ENCODE measurements at places on chromosomes 5 and 9.

- no peaks in the 10 kb centered on the region for H3K27me3 ChIP-seq
- peaks cover 4% of the 10 kb centered on the region for H3K36me3 ChIP-seq
- H3K4me3 ChIP-seq = no peak overlapping the region
- no peak for DNase-seq
- no peaks in the 10 kb centered on the region for H3K4me1 ChIP-seq
These were observed 33.7 kb downstream of the SLC31A2 start for GRCh38 chr9:113184539-113184938.

GRCh38 chr9:95667789-95668188, 151.0 kb upstream of the PTCH1 start:
- no peaks in the 10 kb centered on the region for H3K36me3 ChIP-seq
- no peaks in the 10 kb centered on the region for H3K27me3 ChIP-seq
- H3K4me3 ChIP-seq = no peak overlapping the region
- H3K4me1 ChIP-seq = peaks cover 3% of the 10 kb centered on the region
- H3K27ac ChIP-seq = no peak overlapping the region

- H3K36me3 ChIP-seq = no peaks in the 10 kb centered on the region
- no peak overlapping the region for H3K4me3 ChIP-seq
- H3K4me1 ChIP-seq = no peaks in the 10 kb centered on the region
- H3K27me3 ChIP-seq = no peaks in the 10 kb centered on the region
These were observed 548.6 kb downstream of the KIF4B start for GRCh38 chr5:155562158-155562557.

DNA sequence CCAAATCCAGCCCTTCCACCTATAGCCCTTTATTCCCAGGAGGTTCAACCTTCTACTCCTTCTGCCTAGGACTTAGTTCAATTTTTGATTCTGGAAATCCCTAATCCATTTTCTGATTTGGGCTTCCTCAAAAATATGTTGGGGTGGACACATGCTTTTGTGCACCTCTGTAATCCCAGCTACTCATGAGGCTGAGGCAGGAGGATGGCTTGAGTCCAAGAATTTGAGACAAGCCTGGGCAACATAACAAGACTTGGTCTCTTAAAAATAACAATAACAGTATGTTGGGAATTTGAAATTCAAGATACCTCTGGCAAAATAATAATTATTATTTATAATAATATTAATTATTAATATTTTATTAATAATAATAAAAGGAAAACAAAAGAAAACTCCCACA, 188.7 kb upstream of the TLE4 start:
- peaks cover 5% of the 10 kb centered on the region for H3K4me1 ChIP-seq
- H3K36me3 ChIP-seq = no peaks in the 10 kb centered on the region
- DNase-seq = no peak

GRCh38 chr9:69829484-69829883, 8.9 kb downstream of the CFAP95 start:
- peaks cover 1% of the 10 kb centered on the region for H3K4me1 ChIP-seq
- no peaks in the 10 kb centered on the region for H3K36me3 ChIP-seq

GRCh38 chr5:83244516-83244915, 167.2 kb downstream of the XRCC4 start:
- no peaks in the 10 kb centered on the region for H3K36me3 ChIP-seq
- no peak overlapping the region for H3K27ac ChIP-seq
- H3K27me3 ChIP-seq = no peaks in the 10 kb centered on the region
- H3K4me1 ChIP-seq = no peaks in the 10 kb centered on the region
- DNase-seq = no peak
- no peak overlapping the region for H3K4me3 ChIP-seq

GRCh38 chr5:112634166-112634565, 103.5 kb upstream of the APC start:
- H3K27ac ChIP-seq = no peak overlapping the region
- H3K36me3 ChIP-seq = no peaks in the 10 kb centered on the region
- no peaks in the 10 kb centered on the region for H3K27me3 ChIP-seq
- peaks cover 2% of the 10 kb centered on the region for H3K4me1 ChIP-seq
- no peak overlapping the region for H3K4me3 ChIP-seq
- no peak for DNase-seq

DNA sequence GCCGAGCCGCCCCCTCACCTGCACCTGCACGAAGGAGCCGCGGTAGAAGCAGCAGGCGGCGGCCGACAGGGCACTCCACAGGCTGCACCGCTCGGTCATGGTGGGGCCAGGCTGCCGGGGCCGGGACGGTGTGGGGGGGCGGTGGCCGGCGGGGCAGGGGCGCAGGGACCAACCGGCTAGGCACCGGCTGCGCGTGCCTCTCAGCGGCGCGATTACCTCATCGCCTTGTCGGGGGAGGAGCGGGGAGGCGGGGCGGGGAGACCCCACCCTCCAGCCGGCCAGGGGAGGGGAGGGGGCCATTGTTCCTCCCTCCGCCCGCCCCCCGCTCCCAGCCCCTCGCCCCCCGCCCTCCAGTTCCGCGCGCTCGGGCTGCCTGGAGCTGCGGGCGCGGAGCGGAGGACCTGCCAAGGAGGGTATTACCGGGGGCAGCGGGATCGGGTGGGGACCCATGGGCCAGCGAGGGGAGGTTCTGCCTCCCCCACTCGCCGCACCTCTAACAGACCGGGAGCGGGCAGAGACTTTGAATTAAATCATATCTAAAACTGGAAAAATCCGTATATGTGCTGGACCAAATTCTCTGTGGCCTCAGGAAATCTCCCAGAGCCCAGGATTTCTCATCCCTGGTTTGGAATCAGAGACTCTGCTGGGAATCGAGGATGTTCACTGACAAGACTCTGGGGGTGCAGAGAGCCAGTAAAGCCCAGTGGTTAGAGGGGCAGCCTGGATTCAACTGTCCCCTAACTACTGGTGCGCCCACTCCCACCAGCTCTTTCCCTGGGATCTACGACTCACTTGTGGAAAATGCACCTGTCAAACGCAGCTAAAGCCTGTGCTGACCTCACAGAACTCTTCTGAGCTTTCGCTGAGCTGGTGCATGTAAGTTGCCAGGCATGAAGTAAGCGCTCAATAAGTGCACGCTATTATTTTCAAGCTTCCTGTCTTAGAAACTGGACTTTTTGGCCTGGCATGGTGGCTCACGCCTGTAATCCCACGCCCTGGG, 20.3 kb upstream of the TOR2A start:
- H3K4me3 ChIP-seq = no peak overlapping the region
- peak; percentile 68 for DNase-seq
- H3K4me1 ChIP-seq = no peaks in the 10 kb centered on the region
- H3K27ac ChIP-seq = no peak overlapping the region

GRCh38 chr9:128898845-128899565, 17.1 kb downstream of the LRRC8A start:
- H3K4me3 ChIP-seq = no peak overlapping the region
- no peak overlapping the region for H3K27ac ChIP-seq
- peaks cover 2% of the 10 kb centered on the region for H3K36me3 ChIP-seq
- no peaks in the 10 kb centered on the region for H3K4me1 ChIP-seq

DNA sequence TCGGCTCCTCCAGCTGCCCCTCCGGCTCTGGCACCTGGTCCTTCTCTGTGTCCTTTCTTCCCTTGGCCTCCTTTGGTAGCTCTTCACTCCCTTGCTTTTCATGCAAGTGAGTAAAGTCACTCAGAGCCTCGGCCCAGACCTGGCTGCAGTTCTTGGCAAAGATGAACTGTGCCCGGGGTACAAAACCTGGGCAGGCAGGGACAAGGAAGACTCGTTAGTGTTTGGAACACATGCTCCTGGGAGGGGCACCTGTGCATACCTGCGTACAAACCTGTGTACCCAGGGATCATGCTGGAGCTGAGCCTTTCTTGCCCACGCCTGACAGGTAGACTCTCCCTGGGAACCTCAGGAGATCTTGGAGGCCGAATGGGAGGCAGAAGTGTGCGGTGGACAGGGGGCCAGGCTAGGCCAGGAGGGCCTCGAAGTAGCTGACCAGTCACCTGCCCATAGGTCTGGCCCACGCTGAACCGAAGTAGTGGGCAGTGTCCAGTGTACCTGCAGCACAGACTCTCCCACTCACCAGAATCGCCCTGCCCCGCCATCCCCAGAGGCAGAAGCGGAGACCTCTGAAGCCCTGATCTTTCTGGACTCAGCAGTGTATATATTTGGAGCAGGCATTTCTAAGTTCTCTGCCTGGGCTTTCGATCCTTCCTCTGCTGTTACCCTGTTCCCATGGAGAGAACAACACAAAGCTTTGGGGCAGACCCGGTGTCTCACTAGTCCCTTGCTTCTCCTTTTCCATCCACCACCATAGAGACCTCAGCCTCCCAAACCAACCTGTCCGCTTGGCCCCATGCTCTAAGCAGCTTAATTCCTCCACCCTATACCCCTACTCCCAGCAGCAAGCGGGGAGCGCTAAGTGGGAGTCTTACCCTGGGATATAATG, 41.9 kb upstream of the TESK1 start:
- H3K36me3 ChIP-seq = peaks cover 2% of the 10 kb centered on the region
- no peak for DNase-seq
- no peak overlapping the region for H3K4me3 ChIP-seq
- no peaks in the 10 kb centered on the region for H3K27me3 ChIP-seq
- H3K4me1 ChIP-seq = no peaks in the 10 kb centered on the region
- H3K27ac ChIP-seq = no peak overlapping the region

DNA sequence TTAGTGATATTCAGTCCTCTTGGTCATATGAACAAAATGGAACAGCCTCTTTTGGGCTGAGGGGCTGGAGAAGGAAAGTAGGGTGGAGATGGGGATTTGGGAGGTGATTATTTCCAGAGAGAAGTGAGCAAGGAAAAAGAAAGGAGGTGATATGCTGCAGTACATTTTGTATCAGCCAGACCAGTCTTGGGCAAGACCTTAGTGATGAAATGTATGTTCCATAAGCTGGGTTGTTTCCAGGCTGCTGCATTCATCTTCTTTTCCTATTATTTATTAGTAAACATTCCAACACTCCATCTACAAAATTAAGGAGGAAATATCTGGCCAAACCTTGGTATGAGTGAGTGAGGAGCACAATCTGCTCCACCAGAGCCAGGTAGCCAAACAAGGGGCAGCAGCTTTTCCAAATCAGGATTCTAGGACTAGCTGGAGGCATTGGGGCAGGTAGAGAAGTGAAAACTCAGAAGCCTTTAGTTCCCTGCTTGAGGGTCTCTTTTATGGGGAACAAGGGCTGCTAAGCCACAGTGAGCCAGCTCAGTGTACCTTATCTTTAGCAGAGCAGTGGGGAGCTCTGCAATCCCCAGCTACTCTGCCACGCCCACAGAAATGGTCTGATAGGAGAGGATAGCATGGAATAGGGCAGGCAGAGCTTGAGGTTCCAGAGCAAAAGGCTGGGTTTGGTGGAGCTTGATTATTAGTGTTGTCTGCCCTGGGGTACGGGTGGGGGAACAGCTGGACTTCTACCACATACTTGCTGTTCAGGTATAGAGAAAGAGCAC, 19.5 kb downstream of the RAD1 start:
- no peaks in the 10 kb centered on the region for H3K36me3 ChIP-seq
- H3K4me3 ChIP-seq = no peak overlapping the region
- no peaks in the 10 kb centered on the region for H3K4me1 ChIP-seq
- H3K27me3 ChIP-seq = no peaks in the 10 kb centered on the region
- H3K27ac ChIP-seq = no peak overlapping the region

DNA sequence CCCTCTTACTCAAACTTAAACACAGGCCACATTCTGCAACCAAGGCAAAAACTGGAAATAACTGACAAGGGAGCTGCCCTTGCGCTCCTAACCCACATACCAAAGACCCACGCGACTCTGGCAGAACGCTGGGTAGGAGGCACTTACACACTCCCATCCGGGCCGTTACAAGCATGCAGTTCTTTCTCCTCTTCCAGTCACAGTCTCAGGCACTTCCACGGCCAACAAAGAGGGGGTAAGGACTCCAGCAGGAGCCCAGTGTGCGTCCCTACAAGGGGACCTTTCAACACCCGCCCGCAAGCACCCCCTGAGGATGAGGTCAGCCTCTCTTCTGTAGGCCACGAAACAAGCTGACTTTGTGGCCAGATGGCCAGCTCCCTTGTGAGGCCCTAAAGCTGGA, 57.4 kb downstream of the SERINC5 start:
- DNase-seq = no peak
- no peak overlapping the region for H3K27ac ChIP-seq
- H3K4me1 ChIP-seq = peaks cover 6% of the 10 kb centered on the region
- H3K27me3 ChIP-seq = no peaks in the 10 kb centered on the region
- peaks cover 2% of the 10 kb centered on the region for H3K36me3 ChIP-seq

- no peaks in the 10 kb centered on the region for H3K4me1 ChIP-seq
- no peak for DNase-seq
- H3K4me3 ChIP-seq = no peak overlapping the region
- H3K27ac ChIP-seq = no peak overlapping the region
- no peaks in the 10 kb centered on the region for H3K36me3 ChIP-seq
- H3K27me3 ChIP-seq = no peaks in the 10 kb centered on the region
These were observed 33.6 kb downstream of the HTR4 start for GRCh38 chr5:148620696-148621095.

DNA sequence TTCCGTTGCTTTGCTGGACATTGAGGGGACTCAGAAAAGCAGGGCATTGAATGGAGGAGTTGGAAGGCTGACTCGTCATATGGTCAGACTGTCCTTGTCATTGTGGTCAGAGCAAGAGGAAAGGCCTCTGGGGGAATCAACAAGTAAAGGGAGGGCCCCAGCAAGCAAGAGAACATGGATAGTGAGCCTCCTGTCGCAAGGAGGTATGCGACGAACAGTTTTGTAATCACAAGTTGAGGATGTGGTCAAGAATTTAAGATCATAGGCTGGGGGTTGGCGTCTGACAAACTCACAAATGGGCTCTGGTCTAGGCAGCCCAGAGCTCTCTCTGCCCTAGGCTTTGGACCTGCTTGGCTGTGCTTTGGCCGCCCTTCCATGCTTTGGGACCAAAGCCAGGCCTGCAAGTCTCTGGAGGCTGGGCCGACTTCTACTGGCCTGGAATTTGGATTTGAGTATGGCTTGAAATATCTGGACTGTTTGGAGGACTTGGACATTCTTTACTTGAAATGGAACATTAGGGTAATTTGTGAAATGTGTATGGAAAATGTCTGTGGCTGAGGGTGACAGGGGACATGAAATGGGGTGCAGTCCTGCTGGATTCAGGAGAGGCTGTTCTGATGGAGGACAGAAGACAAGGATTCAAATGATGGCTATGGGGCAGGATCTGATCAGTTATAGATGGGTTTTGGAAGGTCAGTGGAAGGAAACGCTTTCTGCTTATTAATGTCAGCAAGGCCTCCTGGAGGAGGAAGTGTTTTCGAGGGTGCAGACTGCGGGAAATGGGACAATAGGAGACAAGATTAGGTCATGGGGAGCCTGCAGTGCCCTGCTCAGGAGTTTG, 19.2 kb upstream of the NDST1 start:
- H3K36me3 ChIP-seq = no peaks in the 10 kb centered on the region
- peak overlapping the region; percentile 19 for H3K27ac ChIP-seq
- peaks cover 30% of the 10 kb centered on the region for H3K4me1 ChIP-seq
- H3K4me3 ChIP-seq = no peak overlapping the region
- no peak for DNase-seq
- H3K27me3 ChIP-seq = no peaks in the 10 kb centered on the region
